CD4-positive, alpha-beta T cell treated with Interleukin-21 for 1 hour (primary cell): ENCODE measurements at places on chromosomes 12 and 14.

GRCh38 chr12:119840582-119840981, 36.5 kb downstream of the CIT start:
- DNase-seq: no peak

- DNase-seq: no peak
Observed at GRCh38 chr12:104460041-104460719, 3.4 kb downstream of the CHST11 start.

DNA sequence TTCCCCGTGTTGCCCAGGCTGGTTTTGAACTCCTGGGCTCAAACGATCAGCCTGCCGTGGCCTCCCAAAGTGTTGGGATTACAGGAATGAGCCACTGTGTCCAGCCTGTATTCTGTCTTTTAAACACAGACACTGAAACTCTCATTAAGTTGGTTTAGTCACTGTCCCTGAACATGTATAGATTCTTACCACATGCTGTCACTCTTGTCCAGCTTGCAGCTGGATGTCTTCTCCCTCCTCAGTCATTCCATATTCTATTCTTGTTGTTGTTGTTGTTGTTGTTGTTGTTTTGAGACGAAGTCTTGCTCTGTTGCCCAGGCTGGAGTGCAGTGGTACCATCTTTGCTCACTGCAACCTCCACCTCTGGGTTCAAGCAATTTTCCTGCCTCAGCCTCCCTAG, 12.3 kb upstream of the ATP5MC2 start:
- DNase-seq: no peak

DNA sequence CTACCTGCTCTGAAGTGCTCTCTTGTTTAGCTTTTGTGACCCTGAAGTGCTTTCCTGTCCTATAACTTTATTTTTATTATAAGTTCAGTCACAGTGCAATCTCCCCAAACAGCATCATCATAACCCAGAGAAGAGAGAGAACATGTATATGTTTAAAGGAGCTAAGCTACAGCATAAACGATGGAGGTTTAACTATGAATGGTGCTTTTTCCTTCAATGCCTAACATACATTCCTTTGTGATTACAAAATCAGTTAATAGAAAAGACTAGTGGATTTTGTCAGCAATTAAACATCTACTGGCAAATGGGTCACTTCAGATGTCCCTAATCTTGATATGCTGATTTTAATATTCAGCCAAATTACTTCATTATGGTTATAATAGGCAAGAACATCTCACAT, 46.4 kb downstream of the ZFYVE21 start:
- DNase-seq: no peak

DNA sequence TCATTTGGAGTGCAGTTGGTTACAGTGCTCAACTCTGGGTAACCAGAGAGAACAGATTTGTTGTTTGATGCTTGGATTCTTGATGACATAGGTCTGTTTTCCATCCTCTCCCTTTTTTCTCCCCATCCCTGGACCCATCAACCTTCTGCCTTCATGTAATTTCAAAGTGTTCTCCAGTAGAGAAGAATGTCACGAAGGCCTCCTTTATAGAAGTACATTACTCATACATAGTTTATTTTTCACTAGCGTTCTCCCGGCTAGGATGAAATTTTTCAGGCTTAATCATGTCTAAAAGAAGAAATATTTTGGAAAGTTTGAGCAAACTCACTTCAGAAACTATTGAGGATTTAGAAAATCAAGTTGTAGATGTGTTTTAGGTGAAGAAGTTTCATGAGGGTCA, 20.9 kb upstream of the APPL2 start:
- DNase-seq: no peak

DNA sequence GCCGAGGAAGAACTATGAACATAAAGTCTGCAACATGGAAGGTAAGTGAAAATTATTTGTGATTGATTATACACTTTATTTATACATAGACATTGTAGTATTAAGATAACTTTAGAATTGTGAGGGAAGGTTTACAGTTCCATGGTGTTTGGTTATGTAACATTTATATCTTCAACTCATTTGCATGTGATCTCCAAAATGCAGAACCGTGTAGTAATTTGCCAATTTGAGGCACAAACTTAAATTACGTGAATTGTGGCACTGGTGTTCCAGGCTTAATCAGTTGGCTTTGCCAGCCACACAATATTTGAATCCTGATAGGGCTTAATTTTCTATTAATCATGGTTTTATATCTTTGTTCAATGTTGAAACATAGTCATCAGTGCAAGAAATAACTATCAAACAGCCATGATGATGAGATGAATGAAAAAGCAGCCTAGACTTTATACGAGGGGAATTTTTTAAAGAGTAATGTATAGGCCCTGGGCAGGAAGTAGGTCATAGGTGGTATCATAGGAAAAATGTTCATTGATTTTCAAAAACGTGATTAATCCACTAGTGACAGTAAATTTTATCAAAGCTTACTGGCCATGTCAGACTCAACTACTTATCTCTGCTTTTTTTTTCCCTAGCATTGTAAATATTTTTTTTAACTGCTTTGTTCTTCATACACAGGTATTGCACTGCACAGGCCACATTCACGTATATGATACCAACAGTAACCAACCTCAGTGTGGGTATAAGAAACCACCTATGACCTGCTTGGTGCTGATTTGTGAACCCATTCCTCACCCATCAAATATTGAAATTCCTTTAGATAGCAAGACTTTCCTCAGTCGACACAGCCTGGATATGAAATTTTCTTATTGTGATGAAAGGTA, 31.7 kb downstream of the HIF1A start:
- no peak for DNase-seq

DNA sequence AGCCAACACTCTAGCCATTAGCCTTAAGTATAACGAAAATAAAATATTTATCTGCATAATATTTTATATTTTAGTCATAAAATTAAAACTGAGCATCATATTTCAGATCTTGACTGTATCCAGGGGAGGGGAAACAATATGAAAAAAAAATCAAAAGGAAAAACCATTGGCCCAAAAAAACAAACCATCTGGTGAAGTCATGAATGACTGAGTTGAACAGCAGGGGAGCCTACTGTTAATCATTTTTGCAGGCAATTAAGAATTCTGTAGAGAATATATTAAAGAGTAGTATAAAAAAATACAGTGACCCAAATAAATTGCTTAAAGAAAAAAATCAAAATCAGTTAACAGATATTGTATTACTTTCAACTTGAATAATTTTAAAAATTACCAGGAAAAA, 224.8 kb downstream of the C12orf50 start:
- DNase-seq: no peak

DNA sequence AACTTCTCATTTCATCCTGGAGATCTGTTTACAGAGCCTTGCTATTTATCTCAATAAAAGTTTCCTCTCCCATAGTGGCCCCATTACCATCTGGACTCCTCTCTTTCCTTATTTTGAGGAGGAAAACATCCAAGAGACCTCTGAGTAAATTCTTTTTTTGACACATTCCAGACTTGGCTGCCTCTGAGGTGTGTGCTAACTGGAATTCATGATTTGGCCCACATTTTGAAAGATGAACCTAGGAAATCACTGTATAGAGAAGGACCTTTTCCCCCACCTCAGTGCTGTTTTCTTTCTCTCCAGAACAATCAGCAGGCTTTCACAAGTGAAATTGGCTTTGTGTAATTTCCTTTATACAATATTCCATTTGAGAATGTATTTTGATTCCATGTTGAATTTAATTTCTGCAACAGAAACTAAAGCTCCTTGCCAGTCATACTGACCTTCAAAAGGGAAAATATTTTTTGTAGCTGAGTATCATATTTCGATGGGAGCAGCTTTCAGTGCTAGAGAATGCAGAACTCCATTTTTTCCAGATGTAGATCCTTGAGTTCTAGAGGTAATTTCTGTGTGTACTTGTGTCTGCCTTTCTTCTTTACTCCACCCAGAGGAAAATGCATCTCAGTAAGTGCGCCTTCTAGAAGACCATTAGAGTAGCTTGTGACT, 244.9 kb upstream of the RGS6 start:
- no peak for DNase-seq

- no peak for DNase-seq
Observed at GRCh38 chr12:55979069-55979468, 5.2 kb downstream of the RAB5B start.

DNA sequence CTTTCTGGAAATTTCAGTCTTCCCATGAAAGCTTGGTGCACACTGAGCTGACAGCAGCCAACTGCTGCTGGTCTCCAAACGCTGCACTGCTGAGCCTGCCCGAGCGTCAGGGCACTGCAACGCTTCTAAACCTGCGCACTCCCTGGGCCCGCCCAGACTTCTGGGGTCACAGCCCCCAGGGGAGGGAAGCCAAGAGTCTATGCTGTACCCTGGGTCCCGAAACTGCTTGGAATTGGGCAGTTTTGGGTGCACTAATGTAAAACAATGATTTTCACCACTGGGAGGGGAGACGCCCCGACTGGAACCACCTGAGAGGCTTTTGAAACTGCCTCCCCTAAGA, 32.0 kb downstream of the CCDC92 start:
- no peak for DNase-seq

GRCh38 chr12:115749071-115749841, 528.2 kb downstream of the MED13L start:
- DNase-seq: no peak

DNA sequence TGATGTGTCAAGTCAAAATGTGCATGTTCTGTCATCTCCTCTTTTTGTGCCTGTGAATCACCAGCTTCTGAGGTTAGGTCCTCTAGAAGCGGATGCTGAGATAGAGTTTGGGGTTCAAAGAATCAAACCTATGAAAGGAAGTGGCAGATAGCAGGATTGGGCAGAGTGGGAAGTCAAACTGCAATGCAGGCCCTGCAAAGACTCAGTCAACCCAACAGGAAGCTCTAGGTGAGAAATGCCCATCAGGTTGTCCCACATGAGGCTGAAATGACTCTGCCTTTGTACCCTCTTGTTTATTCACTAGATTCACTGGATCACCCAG, 4.5 kb upstream of the MIA2 start:
- peak; percentile 74 for DNase-seq

GRCh38 chr12:4193821-4194220, 79.7 kb upstream of the CCND2 start:
- no peak for DNase-seq

- DNase-seq: no peak
Observed at GRCh38 chr14:67579040-67579439, 21.0 kb downstream of the PIGH start.

- DNase-seq: no peak
Observed at GRCh38 chr12:58309806-58310205, 368.4 kb downstream of the ATP23 start.

GRCh38 chr12:8904665-8905064, 9.6 kb upstream of the PHC1 start:
- no peak for DNase-seq

DNA sequence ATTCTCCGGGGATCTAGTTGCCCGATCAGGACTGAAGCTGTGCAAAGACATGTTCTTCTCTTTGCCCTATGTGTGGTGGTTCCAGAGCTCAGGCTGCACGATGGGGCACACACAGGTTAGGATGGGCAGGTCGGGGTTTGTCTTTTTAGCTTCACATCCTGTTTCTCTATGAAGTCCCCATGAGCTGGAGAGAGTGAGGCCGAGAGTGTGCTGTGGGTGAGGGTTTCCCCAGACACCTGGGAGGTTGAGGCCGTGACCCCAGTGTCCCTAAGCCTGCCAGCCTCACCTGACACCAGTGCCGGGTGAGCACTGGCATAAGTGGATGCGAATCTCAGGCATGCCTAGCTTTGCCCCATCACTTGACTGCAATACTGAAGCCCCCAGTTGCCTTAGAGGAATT, 32.9 kb upstream of the IGF1 start:
- no peak for DNase-seq
